ENCODE measurements at places on chromosomes 6 and 20.

- DNase-seq, result no peak
Measured at GRCh38 chr6:47485491-47486135, 8.0 kb downstream of the CD2AP start.

DNA sequence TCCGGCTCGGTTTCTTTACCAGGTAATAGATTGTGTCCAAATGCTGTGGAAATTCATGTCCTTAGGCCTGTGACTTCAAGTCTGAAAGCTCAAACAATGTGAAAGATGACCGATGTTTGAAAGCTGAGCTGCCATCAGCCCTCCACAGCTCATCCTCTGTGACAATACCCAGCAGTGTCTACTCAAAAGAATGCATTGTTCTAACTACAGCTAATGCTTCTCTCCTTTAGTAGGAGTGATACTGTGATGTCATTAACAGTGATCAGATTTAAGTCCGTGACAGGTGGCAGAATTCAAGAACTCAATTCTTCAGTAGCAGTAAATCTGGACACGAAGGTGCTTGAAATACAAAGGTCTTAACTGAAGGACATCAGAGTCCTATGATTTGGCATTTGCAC, 97.3 kb downstream of the RCAN2 start:
- DNase-seq, result no peak

DNA sequence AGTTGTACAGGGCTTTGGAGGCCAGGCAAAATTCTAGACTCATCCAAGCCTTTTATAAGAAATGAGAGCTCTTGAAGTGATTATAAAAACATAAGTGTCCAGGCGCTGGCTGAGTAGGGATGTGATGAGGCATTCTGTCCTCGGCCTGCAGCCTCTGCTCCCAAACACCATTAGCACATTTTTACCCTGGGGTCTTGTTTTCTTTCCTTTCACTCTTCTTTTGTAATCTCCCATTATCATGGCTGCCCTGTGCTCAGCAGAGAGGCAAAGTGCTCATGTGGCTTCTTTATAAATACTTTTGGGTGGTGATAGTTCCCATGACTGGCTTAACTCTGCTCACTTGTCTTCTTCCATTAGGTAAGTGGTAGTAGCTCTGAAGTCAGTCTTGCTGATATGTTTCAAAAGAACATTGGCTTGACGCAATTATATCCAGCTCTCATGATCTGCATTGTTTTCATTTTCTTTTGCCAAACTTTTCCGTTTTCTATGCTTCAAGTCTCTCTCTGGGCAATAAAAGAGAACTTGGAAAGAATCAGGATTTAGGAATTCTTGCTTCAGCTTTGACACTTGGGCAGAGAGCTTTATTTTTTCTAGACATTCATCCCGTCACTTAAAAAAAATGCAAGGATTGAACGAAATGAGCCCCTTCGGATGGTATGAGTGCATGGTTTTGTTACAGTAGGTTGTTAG, 61.1 kb downstream of the CAP2 start:
- DNase-seq, result no peak

DNA sequence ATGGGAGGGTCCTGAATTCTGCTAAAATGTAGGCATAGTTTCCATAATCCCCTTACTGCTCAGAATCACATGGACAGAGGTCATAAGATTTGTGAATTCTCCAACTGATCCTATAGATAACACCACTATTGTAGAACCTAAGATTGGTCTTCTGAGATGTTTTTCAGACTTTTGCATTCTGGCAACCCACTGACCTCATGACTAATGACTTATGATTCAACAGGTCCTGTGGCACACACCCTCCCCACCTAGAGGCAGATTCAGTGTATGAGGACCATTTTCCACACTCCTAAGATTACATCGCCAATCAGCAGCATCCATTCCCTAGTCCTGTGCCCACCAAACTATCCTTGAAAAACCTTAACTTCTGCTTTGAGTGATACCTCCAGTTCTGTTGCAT, 207.2 kb downstream of the BTBD9 start:
- DNase-seq, result no peak

- DNase-seq, result no peak
Measured at GRCh38 chr6:154041001-154041400, 2.0 kb downstream of the OPRM1 start.

GRCh38 chr6:72894091-72894490, 272.2 kb downstream of the KCNQ5 start:
- no peak for DNase-seq

DNA sequence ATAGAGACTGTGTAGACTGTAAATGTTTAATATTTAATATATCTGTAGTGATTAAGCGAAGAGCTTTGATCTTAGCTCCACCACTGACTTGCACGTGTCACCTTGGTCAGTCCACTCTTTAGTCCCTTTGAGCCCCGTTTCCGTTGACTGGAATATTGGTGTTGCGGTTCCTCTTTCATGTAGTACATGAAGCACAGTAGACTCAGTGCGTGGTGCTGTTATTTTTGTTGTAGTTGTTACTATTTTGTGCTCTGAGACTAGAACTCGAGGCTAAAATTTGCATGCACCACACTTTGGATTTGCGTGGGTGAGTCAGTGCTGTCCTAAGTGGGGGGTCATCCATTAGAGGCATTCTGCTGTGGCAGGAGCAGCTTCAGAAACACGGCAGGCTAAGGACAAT, 291.4 kb downstream of the QKI start:
- DNase-seq, result no peak

GRCh38 chr6:155121699-155122098, 126.6 kb downstream of the TIAM2 start:
- no peak for DNase-seq

GRCh38 chr6:52482903-52483670, 62.9 kb downstream of the EFHC1 start:
- DNase-seq, result no peak
